ENCODE measurements at places on chromosomes 12 and 14.

- no peak for DNase-seq
Observed at GRCh38 chr12:133222211-133222610, 13.5 kb downstream of the ANHX start.

- DNase-seq = no peak
Observed at GRCh38 chr12:132061641-132062430, 82.3 kb downstream of the DDX51 start.

GRCh38 chr14:65910108-65910786 lies 497.7 kb downstream of the FUT8 start:
- no peak for DNase-seq

- no peak for DNase-seq
Observed at GRCh38 chr12:23536293-23536692, 413.2 kb downstream of the SOX5 start.

DNA sequence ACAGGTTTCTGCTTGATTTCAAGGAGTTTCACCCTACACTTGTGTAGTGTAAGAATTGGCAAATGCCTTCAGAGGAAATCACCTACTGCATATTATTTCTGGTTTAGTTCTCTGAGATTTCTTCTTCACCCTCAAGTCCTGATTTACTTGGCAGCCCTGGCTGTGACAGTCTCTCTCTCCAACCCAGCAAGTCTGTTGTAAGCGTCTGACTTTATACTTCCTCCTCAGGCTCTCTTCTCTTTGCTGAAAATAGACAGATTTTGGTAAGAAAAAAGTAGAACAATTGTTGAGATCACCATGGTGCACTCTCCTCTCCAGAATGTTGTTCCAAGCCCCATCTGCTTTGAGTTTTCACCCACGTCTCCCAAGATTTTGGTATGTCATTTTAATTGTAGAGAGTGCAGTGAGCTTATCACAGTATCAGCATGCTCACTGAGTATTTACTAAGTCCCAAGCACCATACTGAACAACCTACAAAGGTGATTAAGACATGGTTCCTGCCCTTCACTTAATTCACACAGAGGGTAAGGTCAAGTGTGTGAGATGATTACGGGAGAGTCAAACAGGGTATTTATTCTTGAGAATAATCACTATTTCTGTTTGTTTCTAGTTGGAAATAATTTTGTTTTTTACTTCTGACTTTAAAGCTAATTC lies 148.7 kb downstream of the MDGA2 start:
- no peak for DNase-seq

DNA sequence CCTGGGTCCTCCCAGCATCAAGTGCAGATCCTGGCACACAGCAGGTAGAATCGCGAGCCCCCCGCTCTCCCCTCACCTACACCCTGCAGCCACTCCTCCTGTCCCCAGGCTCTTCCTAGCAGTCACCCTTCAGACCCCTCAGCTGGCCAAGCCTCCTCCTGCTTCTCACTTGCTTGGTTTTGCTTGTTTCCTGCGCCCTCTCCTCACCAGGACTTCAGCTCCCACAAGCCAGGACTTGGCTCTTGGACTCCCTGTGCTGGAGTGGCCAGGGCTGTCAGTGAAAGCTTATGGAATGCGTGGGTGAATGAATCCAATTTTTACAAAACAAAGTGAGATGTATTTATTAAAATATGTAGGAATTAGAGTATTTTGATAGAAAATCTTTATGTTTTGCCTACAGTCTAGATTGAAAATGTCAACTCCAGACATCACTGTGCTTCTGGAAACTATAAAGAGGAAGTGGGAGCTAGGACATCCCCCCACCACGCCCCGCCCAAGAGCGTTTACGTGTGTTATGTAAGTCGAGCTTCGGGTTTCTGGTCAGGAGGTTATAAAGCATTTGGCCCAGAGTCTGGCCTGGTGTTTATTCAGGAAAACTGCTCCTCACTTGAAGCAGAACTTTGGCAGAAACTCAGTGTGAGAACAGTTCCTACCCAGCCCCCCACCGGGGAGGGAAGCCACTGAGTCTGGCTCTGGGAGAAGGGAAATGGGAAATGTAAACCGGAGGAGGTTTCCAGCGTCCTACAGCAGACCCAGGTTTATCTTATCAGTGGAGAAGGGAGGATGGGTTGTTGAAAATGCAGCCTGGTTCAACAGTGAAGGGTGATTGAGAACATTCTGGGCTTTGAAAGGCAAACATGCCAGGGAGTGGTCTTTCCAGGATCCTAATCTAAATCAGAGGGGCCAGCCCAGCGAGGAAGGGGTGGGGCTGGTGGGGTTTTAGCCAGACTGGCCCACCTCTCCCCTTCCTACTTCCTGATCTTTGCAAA lies 8.8 kb downstream of the ALDH2 start:
- DNase-seq = no peak

GRCh38 chr14:77178656-77179055 lies 2.9 kb upstream of the TMEM63C start:
- no peak for DNase-seq

DNA sequence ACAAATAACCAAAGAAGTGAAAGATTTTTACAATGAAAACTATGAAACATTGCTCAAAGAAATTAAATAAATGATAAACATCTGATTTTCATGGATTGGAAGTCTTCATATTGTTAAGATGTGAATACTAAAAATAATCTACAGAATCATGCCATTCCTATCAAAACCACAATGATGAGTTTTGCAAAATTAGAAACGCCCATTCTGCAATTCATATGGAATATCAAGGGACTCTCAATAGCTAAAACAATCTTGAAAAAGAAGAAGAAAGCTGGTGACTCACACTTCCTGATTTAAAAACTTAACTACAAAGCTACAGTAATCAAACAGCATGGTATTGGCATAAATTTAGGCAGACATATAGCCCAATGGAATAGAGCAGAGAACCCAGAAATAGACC lies 40.2 kb upstream of the CCT2 start:
- no peak for DNase-seq

- DNase-seq = no peak
Observed at GRCh38 chr14:42307239-42307825, 700.7 kb downstream of the LRFN5 start.

DNA sequence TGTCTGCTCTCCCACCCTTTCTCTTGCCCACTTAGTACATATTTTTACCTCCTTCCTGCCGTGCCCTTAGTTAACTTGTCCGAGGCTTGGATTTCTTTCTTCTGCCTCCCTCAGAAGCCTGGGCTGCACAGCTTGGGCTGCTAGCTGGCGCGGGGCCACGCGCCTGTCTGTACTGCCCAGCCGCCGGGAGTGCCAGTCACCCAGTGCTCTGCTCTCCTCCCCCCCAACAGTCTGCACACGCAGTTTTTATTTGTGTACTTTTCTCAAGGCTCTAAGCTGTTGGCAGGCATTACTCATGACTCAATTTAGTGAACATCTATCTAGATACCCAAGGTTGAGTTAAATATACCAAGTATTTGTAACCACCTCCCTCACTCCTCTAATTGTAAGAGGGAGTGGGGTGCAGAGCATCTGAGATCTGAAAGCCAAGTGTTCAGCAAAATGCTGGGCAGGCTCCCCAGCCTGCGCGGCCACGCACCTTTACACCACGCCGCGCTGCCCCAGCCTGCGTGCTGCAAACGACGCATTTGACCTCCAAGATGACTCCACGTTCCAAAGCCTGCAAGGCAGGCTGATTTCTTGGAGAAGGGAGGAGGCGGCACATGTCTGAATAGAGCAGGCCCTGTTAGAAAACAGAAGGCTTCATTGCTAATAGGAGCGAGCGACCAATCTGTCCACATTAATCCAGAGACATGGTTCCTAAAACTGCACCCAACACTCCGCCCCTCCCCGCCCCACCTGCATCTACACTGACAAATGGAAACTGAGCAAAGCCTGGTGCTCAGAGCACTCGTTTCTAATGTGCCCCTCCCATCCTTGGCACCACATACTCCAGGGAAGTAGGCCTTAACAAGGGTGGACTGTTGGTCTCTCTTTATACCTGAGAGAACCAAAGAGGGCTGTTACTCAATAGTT lies 18.2 kb upstream of the CACNA2D4 start:
- DNase-seq = no peak

Data from stimulated activated CD4-positive, alpha-beta T cell treated with anti-CD3 and anti-CD28 coated beads, Interleukin-4, amount 100 ng/mL, for 1 hour (primary cell).